ENCODE measurements at places on chromosomes 11 and 22.

DNA sequence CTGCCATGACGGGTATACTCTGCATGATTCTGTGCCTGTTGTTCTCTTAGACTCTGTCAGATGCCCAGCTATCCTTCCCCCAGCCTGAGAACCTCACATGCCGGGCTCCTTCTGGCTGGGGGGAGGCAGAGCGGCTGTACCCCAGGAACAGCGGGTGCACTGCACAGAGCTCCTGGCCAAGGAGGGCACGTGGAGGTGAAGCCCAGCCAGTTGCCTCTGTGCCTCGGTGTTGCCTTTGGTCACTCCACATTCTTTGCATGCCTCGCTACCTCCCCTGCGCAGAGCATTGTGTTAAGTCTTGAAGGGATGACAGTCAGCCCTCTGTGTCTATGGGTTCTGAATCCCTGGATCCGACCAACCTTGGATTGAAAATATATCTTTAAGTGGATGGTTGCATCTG lies 77.7 kb downstream of the FEZ1 start:
- no peak for DNase-seq

DNA sequence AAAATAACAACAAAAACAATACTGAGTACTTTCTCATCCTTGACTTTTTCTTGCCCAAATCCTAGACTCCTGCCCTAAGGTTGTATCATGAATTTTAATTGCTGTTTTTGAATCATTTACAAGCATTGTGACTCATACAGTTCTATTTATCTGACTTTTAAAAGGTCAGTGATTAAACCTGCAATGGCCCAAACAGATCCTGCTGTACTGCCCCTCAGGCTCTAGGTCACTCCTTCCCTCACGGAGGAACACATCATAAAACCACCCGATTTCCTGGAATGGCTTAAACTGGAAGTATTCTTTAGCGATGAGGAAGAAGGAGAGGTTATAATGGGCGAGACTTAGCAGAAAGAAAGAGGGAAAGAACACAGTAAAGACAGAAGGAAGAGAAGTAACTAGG lies 12.3 kb downstream of the ARFGAP3 start:
- no peak for DNase-seq

- DNase-seq = no peak
Measured at GRCh38 chr11:120546312-120547205, 35.0 kb downstream of the GRIK4 start.

DNA sequence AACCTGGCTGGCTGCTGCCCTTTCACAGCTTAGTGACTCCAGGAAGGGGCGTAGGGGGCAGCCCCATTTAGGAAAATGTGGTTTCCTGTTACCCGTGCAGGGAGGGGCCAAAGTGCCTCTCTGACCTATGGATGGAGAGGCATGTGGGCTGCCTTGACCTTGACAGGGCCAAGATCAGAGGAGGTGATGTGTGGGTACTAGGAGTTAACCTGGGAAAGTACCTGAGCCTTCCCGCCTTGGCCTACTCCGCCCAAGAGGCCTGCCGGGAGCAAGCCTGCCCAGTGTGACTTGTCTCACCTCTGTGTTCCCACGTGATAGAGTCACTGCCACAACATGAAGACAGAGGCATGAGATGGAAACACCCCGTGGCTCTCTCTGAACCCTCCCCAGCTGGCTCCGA lies 33.4 kb downstream of the GRAMD4 start:
- no peak for DNase-seq

DNA sequence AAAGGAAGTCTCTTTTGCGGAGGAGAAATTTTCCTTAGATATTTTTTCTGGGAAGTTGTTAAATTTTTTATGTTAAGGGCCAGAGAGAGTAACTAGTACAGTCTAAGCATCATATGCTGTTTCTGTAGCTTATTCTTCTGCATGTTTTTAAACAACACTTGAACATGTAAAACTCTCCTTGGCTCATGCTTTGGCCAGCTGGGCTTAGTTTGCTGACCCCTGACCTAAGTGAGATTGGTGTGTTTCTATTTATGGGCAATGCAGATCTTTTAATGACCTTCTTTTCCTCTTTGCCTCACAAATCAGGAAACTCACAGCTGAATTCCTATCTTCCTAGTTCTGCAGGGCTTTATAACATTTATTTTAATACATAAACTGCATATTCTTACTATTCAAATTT lies 942.5 kb downstream of the OPCML start:
- no peak for DNase-seq

- DNase-seq = no peak
Measured at GRCh38 chr22:27477171-27477570, 324.4 kb downstream of the MN1 start.

GRCh38 chr11:47565340-47566148 lies at the start of gene PTPMT1:
Gene PTPMT1 (plus strand): TSS chr11:47565599. CDS start chr11:47565623, 24 bp downstream.
- DNase-seq = peak; percentile 11

- DNase-seq = no peak
Measured at GRCh38 chr11:91104237-91104636, 881.4 kb upstream of the CHORDC1 start.

- DNase-seq = no peak
Measured at GRCh38 chr11:68326334-68327215, 14.2 kb downstream of the LRP5 start.

GRCh38 chr11:6142936-6143335 lies 27.2 kb downstream of the OR52B2 start:
- no peak for DNase-seq

DNA sequence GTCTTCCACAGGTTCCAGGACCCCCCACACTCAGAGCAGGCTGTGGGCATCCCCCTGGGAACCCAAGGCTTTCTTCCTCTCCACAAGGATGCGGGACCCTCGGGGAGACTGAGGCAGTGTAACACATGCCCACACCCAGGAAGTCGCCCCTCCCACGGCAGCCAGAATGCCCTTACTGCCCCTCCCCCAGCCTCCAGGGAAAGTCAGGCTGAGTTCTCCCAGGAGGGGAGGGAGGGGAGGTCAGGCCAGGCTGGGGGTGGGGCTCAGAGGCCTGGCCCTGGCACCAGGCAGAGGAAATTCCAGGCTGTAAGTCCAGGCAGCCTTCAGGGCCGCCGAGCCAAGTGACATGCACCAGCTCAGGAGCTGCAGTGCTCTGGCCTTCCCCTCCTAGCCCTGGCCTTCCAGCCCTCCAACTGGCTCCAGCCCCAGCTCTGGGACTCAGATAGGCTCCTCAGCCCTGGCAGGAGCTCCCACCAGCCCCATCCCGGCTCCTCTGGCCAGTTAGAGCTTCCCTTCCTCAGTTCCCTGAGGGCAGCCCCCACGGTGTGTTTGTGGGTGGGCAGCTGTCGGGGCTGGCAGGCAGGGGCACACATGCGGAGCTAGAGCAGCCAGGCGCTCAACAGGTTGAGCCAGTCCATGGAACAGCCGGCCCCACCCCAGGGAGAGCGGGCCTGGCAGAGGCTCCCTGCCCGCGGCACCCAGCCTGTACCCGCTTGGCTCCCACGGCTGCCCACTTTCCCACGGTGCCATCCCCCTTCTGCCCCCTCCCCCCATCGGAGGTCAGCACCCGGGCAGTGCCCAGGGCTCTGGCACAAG lies 3.6 kb downstream of the BCL9L start:
- DNase-seq = no peak

DNA sequence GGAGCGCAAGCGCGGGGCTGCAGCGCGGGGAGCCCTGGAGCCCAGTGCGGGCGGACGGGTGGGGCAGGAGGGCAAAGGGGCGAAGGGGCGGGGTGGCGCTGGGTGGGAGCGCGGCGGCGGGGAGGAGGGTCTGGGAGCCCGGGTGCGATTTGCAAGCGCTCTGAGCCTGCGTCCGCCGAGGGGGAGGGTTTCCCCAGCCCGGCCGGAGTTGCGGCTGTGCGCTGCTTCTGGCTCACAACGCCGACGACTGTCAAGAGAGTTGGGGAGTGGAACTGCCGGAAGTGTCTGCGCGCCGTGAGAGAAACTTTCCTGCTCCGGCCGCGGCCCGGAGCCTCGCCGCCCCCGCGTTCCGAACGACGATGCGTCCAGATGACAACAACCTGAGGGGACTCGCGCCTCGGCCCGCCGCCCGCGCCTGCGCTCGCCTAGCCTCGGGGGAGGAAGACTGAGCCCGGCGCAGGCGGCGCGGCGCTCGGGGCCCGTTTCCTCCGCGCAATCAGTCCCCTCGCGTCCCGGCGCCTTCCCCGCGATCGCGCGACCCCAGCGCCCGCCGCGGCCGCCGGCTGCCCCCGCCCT lies at the start of gene ARHGAP42:
Gene ARHGAP42, plus strand, starts transcription at position 235 of the 576 bp plus-strand sequence. CDS start 391 bp downstream, outside the sequence.
- DNase-seq = no peak

DNA sequence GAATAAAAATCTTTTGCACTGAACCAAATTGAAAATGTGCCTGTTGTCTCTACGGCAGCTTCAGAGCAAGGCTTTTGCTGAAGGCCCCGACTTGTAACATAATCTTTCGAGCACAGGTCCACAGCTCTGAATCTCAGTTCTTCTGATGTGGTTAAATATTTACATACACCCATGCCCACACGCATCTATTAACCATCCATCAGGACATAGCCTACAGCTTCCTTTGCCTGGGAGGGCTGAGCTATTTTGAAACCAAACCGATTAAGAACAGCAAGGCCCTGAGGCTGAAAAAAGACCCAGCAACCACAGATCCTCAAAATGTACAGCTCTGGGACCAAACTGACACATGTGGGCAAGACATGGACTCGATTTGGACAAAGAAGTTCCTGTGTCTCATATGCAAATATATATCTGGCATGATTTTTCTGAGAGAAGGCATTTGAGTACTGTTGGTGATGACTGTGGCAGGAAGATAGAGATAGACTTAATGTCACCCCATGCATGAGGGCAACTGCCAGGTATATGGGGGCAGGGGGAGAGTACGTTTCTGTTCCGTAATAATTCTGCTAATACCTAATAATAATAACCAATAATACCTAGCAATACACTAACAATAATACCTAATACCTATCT lies 322.7 kb upstream of the PLET1 start:
- no peak for DNase-seq

DNA sequence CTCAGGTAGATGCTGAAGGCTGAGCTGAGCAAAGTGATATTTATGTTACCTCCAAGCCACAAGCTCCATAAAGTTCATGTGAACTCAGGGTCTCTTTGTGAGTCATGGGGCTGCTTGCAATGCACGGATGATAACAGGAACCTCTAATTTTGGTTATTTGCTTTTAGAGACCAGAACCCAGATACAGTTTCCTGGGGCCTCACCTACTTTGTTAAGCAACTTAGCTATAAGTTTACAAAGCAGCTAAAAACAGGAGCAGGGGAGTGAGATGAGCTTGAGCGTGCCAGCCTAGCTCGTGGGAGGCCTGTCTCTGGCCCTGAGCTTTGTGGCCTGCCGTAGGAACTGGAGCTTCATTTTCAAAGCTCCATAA lies 29.2 kb downstream of the SREBF2 start:
- no peak for DNase-seq

DNA sequence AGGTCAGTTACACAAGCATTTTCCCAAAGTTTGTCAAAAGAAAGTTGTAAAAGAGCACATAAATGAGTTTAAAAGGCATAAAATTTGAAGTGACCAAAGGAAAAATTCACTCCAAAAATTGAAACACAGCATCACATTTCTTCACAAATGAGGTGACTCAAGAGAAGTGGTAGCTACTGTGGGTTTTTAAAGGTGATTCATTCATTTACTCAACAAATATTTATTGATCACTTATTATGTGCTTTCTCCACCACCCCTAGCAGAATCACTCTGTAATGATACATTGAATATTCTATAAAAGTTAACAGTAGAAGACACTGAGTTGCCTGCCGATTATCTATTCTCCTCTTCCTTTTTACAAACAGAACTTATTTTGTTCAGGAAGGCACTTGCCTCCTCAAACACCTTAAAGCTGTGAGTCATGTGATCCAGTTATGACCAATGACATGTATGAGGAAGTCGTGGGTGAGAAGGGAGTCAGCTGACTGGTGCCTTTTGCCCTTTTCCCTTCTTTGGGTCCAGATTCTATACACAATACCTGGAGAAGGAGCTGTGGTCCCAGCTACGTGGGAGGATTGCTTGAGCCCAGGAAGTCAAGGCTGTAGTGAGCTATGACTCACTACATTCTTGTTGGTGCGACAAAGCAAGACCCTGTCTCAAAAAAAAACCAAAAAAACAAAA lies 67.7 kb upstream of the CLNS1A start:
- DNase-seq = no peak

- no peak for DNase-seq
Measured at GRCh38 chr11:20046416-20046815, 113.9 kb downstream of the DBX1 start.

GRCh38 chr22:46068593-46069491 lies 81.5 kb upstream of the PPARA start:
- no peak for DNase-seq

- DNase-seq = no peak
Measured at GRCh38 chr22:27107824-27108223, 450.4 kb downstream of the MIAT start.

DNA sequence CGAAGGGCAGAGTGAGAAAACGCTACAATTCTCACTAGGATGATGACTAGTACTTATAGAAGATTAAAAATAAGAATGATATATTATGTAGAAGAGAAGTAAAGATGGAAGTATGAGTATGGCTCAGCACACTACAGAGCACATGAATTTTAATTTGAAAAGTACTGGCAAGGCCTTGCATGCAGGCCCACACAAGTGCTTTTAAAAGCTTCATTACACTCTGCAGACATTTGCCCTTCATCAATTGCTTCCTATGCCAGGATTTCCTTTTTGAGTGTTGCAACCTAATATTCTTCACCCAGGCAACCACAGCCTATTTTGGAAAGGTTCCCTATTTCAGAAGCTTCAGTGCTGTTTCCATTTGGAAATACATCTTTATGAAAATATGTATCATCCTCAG lies 81.1 kb downstream of the LARGE2 start:
- DNase-seq = no peak

GRCh38 chr11:18536209-18536608 lies 9.5 kb upstream of the TSG101 start:
- DNase-seq = no peak

DNA sequence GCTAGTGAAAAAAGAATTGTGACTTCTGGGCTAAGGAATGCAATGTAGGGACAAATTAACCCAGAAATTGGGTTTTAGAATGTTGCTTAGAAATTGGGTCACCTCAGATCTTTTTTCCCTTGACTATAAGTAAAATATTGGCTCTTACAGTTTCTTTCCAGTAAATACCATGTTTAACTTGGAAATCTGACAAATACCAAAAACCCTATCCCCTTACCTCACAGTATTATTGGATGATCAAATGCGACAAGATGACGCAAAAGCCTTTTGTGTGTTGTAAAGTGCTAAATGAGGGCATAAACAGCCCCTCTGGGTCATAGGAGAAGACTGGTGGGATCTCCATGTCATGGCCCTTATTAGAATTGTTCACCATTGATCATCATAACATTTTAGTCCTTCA lies 6.1 kb upstream of the UPB1 start:
- DNase-seq = no peak

DNA sequence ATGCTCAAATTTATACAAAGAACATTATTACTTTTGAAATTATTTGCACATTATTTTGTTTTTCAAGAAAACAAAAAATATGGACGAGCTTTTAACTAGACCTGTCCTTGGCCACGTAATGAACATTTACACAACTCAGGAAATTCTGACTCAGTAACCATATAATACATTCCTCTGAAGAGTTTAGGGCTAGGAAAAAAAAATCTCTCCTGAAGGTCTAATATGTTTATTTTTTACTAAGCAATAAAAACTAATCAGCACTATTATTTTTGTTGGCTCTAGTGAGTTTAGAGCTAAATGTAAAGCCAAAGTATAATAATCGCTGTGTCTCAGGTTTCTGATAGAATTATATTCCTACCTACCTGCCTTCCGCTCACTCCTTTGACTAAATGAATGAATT lies 187.5 kb downstream of the SWAP70 start:
- DNase-seq = no peak

All from stimulated activated CD8-positive, alpha-beta memory T cell treated with anti-CD3 and anti-CD28 coated beads, Interleukin-7, amount 100 ng/mL, for 1 hour (primary cell).